ENCODE measurements at places on chromosomes 2 and 18. TPM values are rescaled to one million over a fixed set of nuclear protein-coding genes. Genes with fewer than 3 reads are reported as not detected.

GRCh38 chr18:11165952-11166351 lies 16.6 kb upstream of the PIEZO2 start:
- no peak overlapping the region for H3K27ac ChIP-seq
- H3K4me1 ChIP-seq = no peaks in the 10 kb centered on the region
- no peaks in the 10 kb centered on the region for H3K27me3 ChIP-seq
- no peaks in the 10 kb centered on the region for H3K36me3 ChIP-seq
- H3K4me3 ChIP-seq = no peak overlapping the region
- no peak for DNase-seq

DNA sequence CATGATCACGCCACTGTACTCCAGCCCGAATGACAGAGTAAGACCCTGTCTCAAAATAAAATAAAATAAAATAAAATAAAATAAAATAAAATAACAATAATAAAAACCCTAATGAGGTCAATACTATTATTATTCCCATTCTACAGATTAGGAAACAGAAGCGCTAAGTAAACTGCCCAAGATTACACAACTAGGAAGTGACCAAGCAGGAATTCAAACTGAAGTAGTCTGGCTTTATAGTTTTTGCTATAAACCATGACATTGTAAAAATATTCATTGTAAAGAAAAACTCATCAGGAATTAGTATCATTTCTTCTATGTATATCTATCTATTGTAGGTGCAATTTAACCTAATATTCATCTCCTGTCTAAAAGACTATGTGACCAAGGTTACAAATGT lies 1.2 kb downstream of the PLEKHM3 start:
- no peaks in the 10 kb centered on the region for H3K36me3 ChIP-seq
- DNase-seq = no peak
- no peak overlapping the region for H3K27ac ChIP-seq
- no peaks in the 10 kb centered on the region for H3K27me3 ChIP-seq
- H3K4me1 ChIP-seq = peaks cover 16% of the 10 kb centered on the region

DNA sequence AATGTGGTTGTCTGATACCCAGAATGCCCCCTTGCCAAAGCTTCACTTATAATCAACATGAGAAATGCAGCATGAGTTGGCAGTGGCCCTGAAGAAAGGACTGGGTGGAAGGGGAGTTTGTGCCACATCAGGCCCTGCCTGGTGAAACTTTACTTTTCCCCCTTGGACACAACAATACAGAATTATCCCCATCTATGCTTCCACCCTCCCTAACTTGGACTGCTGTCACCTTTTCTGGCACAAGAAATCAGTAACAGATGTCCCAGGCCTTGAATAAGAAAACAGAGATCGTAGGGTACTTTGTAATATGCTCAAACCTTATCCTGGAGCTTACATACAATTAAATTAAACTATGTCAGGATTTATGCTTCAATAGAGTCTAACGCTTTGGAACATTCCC lies 128.9 kb upstream of the SATB2 start:
- peaks cover 6% of the 10 kb centered on the region for H3K27me3 ChIP-seq
- DNase-seq = no peak
- H3K27ac ChIP-seq = no peak overlapping the region
- no peaks in the 10 kb centered on the region for H3K36me3 ChIP-seq
- H3K4me3 ChIP-seq = no peak overlapping the region

- no peaks in the 10 kb centered on the region for H3K27me3 ChIP-seq
- H3K4me1 ChIP-seq = no peaks in the 10 kb centered on the region
- H3K4me3 ChIP-seq = no peak overlapping the region
- no peak overlapping the region for H3K27ac ChIP-seq
- DNase-seq = no peak
Observed at GRCh38 chr18:9950289-9951016, 36.6 kb downstream of the VAPA start.

GRCh38 chr2:139613264-139613663 lies 833.1 kb upstream of the NXPH2 start:
- no peaks in the 10 kb centered on the region for H3K27me3 ChIP-seq
- H3K4me1 ChIP-seq = no peaks in the 10 kb centered on the region
- no peak overlapping the region for H3K4me3 ChIP-seq
- no peaks in the 10 kb centered on the region for H3K36me3 ChIP-seq
- H3K27ac ChIP-seq = no peak overlapping the region

The TXNDC2 gene
- not detected for total RNA-seq

Data from activated naive CD4-positive, alpha-beta T cell treated with anti-CD3 and anti-CD28 coated beads for 36 hours (primary cell).